ENCODE measurements at places on chromosomes 2 and 18. TPM values are rescaled to one million over a fixed set of nuclear protein-coding genes. Genes with fewer than 3 reads are reported as not detected.

The ALPP gene
- 0.18 TPM for polyA plus RNA-seq

The CXCR4 gene
- polyA plus RNA-seq, result 0.12 TPM

The PRKAG3 gene
- not detected for polyA plus RNA-seq

The ARID5A gene
- polyA plus RNA-seq, result 4.4 TPM

The SAP130 gene
- polyA plus RNA-seq, result 12.3 TPM

The HOXD9 gene
- 1.7 TPM for polyA plus RNA-seq

The POTEC gene
- polyA plus RNA-seq, result not detected

The SERPINB2 gene
- not detected for polyA plus RNA-seq

The VSNL1 gene
- polyA plus RNA-seq, result not detected

The COBLL1 gene
- polyA plus RNA-seq, result 2.6 TPM

The SP5 gene
- not detected for polyA plus RNA-seq

The EPB41L3 gene
- polyA plus RNA-seq, result 0.37 TPM

The TNS1 gene
- polyA plus RNA-seq, result 10.6 TPM

The FBXO41 gene
- 7.0 TPM for polyA plus RNA-seq

The MROH2A gene
- polyA plus RNA-seq, result 0.04 TPM

The MGAT5 gene
- 13.2 TPM for polyA plus RNA-seq

DNA sequence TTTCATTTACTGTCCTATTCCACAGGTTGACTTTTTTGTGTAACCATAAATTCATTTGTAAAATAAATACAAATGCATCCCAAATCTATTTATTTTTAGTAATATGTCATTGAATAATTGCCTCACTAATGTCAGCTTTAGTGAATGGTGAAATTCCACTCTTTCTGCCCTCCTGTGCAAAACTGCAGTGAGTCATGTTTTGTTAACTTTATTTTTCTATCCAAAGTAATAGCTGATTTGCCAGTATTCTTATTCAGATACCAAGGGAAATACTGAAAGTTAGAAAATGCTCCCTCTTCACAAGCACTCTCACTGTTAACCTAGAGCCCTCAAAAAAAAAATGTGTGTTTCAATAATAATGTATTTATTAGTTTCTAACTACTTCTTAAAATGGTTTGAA, 322.8 kb downstream of the RIT2 start:
- no peak for DNase-seq

DNA sequence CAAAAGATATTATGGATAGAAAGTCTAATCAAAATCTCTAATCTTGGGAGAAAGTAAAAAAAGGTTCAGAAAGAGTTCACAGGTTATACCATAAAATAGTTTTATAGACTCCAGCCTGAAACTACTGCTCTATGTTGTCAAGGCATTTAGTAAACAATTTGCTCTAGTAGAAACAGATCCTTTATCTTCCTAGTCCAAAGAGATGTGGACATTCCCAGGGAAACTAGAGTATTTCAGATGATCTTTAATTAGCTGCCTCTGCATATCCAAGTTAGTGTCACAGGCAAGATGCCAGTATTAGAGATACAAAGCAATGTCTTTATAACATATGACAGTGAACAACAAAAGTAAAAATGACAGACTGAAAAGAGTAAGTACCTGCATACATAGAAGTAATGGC, 708.6 kb downstream of the CCDC85A start:
- DNase-seq, result no peak

- no peak for DNase-seq
Observed at GRCh38 chr18:49886891-49887764, 73.8 kb upstream of the ACAA2 start.

- no peak for DNase-seq
Observed at GRCh38 chr2:68465081-68465916, 1.8 kb downstream of the FBXO48 start.

- peak; percentile 35 for DNase-seq
Observed at GRCh38 chr2:221572821-221573429, 821 bp upstream of the EPHA4 start.

- peak; percentile 86 for DNase-seq
Observed at GRCh38 chr2:26735097-26735496, 29.0 kb upstream of the SLC35F6 start.

DNA sequence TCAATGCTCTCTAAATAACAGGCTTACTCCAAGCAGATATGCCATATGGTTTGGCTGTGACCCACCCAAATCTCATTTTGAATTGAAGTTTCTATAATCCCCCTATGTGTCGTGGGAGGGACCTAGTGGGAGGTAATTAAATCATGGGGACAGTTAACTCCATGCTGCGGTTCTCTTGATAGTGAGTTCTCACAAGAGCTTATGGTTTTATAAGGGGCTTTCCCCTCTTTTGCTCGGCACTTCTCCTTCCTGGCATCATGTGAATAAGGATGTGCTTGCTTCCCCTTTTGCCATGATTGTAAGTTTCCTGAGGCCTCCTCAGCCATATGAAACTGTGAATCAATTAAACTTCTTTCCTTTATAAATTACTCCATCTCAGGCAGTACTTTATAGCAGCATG, 302.7 kb upstream of the ZC3H15 start:
- no peak for DNase-seq

GRCh38 chr2:27262379-27263286, at the start of gene SLC30A3:
Gene SLC30A3 (minus strand): TSS chr2:27263047. CDS start chr2:27262906, 141 bp downstream.
- peak; percentile 64 for DNase-seq

- DNase-seq, result no peak
Observed at GRCh38 chr2:59653164-59653563, 900.3 kb downstream of the BCL11A start.

GRCh38 chr2:240216167-240216566, 75.7 kb upstream of the OTOS start:
- DNase-seq, result no peak

DNA sequence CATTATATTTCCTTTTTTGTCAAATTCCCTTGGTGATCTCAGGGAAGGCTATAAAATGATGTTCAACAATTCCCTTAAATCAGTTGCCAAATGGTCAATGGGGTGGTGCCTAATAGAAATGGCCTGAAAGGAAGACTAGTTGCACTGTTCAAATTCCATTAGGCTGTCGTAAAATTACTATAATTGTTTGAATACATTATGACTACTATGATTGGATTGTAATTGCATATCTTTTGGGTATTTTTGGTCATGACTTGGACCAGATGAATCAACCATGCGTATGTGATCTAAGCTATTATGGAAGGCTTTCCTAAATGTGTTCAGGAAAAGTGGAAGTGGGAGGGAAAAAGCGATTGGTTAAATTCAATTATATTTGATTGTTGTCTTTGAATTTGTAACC, 41.3 kb upstream of the KCNE4 start:
- DNase-seq, result no peak

- peak; percentile 80 for DNase-seq
Observed at GRCh38 chr2:174335988-174336500, 1.3 kb downstream of the SP9 start.

- peak; percentile 73 for DNase-seq
Observed at GRCh38 chr2:240435457-240435947, at the start of gene GPC1. Gene GPC1 (plus strand): TSS chr2:240435663. CDS start chr2:240435919, 256 bp downstream.

- no peak for DNase-seq
Observed at GRCh38 chr2:65231892-65232477, 4.4 kb downstream of the ACTR2 start.

GRCh38 chr2:221554769-221555493, 17.2 kb downstream of the EPHA4 start:
- DNase-seq, result no peak

DNA sequence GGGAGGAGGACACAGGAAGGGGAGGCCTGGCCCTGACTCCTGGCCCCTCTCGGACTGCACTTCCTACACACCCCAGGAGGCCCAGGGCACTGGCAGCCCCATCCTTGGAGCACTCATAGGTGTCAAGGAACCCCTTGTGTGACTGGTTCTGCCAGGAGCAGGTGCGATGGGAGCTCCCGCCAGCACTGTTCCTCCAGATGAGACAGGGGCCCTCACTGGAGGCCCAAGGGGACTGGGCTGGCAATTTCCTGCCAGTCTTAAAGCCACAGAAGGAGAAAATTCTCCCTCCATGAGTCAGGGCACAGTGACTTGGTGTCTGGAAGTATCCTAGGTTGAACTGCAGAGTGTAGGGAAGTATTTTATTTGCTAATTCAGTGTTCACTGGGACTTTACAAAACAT, 42.8 kb upstream of the MAL start:
- no peak for DNase-seq

DNA sequence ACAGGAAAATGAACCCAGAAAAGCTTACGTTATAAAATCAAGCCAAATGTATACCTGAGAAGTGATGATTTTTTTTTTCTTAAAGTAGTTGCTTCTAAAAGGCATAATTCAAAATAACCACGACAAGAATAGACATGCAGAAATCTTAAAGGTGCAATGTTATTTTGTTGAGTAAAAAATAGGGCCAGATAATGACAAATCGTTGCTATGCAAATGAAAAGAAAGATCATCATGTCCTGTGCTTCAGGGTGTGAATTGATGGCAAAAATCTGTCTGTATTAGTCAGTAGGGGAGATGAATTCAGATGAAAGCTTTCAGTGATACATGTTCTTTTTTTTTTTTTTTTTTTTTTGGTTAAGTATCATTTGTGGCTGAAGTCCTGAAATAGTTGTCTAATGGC, 24.0 kb downstream of the LYPD6B start:
- DNase-seq, result no peak

DNA sequence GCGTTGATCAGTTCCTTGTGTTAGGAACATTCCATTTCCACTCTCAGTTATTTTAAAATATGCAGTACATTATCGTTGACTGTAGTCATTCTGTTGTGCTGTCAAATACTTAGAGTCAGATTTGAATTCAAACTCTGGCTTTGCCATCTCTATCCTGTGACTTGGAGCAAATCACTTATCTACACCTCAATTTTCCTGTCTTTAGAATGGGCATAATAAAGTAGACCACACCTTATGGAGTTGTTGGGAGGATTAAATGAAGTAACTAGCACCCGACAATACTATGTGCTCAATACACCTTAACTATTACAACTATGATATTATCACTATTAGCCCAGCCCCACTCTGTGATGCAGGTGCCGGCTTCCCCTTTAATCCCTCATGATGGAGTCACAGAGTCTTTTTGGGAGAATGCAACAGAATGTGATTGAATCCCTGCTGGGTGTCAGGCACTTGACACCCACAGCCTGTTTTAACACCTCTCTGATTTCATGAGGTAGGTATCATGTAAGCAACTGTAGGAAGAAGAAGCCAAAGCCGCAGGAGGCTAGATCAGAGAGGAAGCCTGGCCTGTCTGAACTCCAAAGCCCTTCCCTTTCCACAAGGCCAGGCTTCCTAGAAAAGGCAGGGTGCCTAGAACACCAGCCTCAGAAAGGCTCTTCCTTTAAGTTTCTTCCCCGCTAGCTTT, 308.4 kb downstream of the NAPG start:
- no peak for DNase-seq

- no peak for DNase-seq
Observed at GRCh38 chr2:24214880-24215279, 40.0 kb downstream of the FAM228A start.

GRCh38 chr2:7057865-7058400, 140.7 kb downstream of the RNF144A start:
- DNase-seq, result no peak

- DNase-seq, result peak; percentile 29
Observed at GRCh38 chr2:200483729-200484198, 26.1 kb downstream of the KCTD18 start.

DNA sequence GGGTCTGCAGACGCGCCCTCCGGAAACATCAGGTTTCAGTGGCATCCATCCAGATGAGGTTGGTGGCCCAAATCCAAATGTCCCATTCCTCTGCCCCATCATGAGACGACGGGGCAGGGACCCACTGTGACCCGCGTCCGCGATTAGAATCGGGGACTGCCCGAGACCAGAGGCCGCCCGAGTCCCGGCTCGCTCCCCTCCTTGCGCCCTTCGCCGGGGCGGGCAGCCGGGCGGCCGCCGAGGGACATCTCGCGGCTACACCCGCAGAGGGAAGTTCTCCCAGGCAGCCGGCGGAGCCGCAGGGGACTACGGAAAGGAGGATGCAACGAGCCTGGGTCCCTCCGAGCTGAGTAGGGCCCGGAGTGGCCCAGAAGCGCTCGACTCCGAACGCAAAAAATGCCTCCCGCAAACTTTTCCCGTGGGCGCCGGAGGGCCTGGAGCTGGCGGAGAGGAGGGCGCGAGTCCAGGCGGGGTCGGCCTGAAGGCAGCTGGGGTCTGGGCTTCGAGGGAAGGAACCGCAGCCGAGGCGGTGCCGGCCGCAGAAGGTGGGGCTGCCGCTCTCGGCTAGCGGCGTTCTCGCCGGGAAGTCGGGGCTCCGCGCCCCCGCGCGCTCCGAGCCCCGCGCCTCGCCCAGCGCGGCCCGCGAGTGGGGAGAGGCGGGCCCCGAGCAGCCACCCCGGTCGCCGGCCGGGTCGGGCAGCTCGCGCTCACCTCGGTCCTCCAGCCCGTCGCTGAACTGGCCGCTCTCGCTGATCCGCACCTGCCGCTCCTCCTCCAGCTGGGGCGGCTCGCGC, 580 bp downstream of the TMEM163 start:
- no peak for DNase-seq

DNA sequence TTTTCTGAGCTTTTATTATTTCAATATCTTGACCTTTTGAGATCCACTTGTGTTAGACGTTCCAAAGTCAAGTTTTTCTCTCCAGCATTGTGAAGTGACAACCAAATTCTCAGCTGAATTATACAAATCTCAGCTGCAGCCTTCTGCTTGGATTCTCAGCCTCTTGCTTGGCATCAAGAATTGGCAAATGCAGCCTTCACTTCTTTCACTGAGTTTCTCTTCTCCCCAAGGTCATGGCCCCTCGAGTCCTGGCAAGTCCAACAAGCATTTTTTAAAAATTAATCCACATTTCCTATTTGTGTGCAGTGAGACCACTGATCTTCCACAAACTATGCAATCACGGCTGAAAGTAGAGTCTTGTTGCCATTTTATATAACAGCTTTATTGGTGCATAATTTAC, 23.4 kb upstream of the SMIM21 start:
- DNase-seq, result no peak

GRCh38 chr2:133495226-133495625, 73.0 kb downstream of the NCKAP5 start:
- DNase-seq, result no peak

- no peak for DNase-seq
Observed at GRCh38 chr2:72156872-72157271, 9.2 kb upstream of the CYP26B1 start.

DNA sequence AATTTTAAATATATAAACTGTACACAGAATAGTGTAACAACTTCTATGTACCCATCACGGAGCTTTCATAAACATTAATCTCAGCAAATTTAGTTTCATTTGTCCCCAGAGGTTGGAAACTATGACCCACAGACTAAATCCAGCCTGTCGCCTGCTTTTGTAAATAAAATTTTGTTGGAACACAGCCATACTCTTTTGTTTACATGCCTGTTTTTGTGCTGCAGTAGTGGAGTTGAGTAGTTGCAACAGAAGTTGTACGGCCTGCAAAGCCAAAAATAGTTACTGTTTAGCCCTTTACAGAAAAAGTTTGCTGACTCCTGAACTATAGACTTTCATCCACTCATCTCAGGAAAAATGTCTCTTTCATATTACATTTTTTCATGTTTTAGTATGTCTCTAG, 39.8 kb downstream of the RBM45 start:
- DNase-seq, result no peak
